ENCODE measurements at places on chromosomes 12 and 14.

GRCh38 chr14:89320381-89321000, 96.5 kb downstream of the FOXN3 start:
- DNase-seq = no peak

GRCh38 chr12:124251186-124251585, 43.7 kb upstream of the RFLNA start:
- no peak for DNase-seq

DNA sequence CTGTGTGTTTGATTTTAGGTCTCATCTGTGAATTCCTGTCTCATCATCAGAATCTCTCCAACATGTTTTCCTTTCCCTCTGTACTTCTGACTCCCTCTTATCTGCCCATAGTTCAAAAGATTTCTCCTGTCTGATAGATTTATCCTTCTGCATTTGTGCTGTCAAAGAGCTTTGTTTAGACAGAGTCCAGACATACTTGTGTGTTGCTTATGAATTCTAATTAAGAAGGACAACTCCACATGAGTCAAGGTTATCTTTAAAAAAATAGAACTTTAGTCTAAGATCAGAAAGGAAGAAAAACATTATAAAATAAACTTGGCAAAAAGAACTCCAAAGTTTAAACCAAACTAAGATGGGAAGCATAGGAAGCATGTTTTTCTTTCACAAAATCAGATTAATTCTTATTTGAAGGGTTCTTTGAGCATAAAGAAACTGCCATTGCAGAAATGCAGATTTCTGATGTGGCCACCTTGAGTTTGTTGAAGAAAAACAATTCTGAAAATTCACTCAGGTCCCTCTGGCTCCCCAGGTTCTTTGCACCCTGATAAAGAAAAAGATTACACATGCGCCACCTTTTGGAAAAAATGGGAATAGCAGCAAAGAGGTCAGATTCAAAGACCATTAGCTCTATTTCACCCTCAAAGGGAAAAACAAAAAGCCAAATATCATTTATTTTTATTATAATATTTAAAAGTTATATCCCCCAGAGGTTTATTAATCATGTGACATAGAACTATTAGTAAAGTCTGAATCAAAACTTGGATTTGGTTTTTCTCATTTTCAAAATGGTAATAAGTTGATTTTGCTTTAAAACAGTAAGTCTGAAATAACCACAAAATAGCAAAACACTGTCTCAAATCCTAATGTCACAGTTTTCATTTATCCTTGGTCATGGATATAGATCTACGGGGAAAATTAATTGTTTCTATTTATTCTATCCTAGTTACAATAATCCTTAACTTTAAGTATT, 143.7 kb upstream of the DCN start:
- peak; percentile 63 for DNase-seq

GRCh38 chr12:100733817-100734593, 60.6 kb upstream of the ANO4 start:
- no peak for DNase-seq

- no peak for DNase-seq
Observed at GRCh38 chr12:99257672-99258071, 389.9 kb upstream of the GARIN6 start.

DNA sequence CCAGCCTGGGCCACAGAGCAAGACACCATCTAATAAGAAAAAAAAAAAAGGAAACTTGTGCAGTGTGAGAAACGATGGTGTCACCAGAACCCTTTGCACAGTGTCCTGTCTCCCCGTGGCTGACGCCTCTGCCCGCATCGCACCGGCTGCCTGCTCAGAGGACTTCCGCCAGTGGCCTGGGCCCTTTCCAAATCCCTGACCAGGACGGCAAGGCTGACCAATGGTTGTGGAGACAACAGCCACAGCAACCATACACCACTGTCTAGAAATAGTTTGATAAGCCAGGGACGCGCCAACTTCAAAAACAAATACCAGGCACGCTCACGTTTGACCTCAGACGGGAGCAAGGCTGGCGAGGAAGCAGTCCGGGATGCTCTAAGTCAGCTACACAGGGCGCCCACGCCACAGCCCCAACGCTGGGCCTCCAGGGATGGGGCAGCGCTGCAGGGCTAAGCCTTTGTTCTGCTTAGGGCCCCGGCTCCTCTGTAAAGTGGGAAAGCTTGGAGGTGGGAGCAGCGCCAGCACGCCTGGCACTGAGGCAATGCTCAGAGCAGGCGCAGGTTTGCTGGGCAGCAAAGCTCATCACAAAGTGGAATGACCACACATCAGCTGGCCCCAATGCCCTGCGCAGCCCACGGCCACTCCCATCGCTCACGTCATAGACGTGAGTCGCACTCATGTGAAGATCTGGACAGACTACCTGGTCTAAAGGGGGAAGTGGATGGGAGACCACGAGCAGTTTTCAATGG, 12.5 kb downstream of the PGAM5 start:
- no peak for DNase-seq

DNA sequence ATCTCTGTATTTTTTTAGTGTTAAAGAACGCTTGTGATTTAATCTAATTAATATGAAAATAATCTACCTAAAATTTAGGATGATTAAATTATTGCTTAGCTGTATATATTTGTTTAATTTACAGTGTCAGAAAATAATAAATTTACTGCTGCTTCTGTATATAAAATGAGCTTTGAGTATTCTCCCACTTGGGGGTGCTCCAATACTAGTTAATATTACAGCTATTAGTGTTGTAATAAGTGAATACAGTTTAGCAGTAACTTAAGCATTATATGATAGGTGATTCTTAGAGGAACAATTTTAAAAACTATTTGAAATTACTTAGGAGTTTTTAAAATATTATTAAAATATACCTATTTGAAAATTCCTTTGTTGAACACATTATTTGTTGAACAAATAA, 62.2 kb downstream of the PAPOLA start:
- DNase-seq = no peak

GRCh38 chr12:66538970-66539369, 139.9 kb downstream of the GRIP1 start:
- DNase-seq = no peak

- DNase-seq = no peak
Observed at GRCh38 chr12:32435921-32436705, 36.8 kb downstream of the FGD4 start.

DNA sequence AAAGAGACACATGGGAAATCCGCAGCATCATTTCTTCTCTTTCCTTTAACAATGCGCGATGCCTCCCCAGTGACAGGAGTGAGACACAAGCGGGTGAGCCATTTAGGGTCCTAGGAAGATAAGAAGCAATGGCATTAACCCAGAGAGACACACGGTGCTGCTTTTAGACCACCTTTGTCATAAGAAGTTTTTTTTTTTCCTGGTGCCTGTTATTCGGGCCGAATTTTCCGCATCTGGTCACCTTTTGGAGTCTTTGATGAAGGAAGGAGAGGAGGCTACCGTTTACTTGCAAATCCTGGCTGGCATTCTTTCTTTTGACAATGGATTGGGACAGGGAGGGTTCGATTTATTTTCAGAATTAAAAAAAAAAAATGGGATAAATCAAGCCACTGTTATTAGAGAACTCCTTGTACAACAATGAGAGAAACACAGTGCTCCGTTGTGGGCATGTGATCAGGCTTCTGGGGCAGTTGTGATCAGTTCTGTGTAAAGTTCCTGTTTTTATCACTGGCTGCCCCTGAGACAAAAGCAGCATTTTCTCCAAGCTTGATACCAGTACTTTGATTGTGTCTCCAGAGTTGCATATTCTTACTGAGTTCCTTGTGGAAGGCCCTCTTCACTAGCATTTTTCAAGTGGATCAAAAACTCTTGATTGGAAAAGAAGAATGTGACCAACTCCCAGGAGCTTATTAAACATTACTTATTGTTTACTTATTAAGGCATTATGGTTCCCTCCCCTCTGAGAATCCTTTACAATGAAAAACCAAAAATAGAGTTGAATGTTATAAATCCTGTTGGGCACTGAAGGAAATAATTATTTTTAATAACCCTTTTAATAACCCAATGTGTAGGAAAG, 1.1 kb downstream of the DIP2B start:
- DNase-seq = no peak

DNA sequence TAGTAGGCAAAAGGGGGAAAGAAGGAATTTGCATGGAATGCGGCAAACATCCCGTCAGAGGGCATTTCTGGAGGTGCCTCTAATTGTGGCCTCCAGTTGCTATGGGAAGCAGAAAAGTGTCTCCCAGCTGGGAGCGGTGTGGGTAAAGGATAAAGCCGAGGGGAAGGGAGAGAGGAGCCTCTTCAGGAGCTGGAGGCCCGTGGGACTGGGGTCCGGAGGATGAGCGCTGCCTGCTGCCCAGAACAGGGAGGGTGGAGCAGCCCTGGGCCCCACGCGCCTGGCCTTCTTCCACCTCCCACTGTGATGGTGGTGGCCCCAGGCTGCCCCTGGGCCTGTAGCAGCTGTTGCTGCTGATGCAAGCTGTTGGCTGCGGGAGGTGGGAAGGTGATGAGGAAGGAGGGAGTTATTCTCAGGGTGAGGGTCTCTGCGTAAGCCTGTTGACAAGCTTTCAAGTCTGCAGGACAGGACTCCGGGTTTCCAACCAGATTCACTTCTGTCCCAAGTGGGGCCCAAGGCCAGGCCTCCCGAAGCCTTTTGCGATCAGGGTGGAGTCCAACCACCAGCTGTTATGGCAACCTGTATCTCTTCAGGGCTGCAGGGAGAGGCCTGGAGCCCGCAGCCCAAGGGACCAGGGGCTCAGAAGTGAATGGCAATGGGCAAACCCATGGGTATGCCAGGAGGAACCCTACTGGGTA, 19.1 kb upstream of the PGF start:
- peak; percentile 39 for DNase-seq

GRCh38 chr12:123233505-123234308, 471 bp downstream of the MTRFR start:
- no peak for DNase-seq

DNA sequence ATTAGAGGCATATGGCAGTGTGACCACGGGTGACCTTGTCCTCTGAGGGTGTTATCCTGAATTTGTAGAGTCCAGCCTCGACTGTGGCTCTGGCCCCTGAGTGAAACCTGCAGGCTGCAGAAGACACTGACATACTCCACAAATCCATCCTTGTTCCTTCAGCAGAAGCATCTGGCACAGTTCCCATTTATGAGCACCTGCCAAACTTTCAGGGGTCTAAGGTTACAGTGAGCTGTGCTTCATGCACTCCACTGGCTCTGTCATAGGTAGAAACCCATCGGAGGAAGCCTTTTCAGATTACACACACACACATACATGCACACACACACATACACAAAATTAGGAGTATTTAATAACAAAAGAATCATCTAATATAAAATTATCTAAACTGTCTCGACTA, 13.6 kb upstream of the NUAK1 start:
- no peak for DNase-seq

DNA sequence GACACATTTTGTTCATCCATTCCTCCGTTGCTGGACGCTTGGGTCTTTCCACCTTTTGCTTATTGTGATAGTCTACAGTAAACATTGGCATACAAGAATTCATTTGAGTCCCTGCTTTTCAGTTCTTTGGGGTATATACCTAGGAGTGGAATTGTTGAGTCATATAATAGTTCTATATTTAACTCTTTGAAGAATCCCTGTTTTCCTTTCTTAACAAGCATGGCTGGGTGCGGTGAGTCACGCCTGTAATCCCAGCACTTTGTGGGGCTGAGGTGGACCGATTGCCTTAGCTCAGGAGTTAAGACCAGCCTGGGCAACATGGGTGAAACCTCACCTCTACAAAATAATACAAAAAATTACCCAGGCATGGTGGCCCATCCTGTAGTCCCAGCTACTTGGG, 75.4 kb downstream of the CCDC92 start:
- no peak for DNase-seq

DNA sequence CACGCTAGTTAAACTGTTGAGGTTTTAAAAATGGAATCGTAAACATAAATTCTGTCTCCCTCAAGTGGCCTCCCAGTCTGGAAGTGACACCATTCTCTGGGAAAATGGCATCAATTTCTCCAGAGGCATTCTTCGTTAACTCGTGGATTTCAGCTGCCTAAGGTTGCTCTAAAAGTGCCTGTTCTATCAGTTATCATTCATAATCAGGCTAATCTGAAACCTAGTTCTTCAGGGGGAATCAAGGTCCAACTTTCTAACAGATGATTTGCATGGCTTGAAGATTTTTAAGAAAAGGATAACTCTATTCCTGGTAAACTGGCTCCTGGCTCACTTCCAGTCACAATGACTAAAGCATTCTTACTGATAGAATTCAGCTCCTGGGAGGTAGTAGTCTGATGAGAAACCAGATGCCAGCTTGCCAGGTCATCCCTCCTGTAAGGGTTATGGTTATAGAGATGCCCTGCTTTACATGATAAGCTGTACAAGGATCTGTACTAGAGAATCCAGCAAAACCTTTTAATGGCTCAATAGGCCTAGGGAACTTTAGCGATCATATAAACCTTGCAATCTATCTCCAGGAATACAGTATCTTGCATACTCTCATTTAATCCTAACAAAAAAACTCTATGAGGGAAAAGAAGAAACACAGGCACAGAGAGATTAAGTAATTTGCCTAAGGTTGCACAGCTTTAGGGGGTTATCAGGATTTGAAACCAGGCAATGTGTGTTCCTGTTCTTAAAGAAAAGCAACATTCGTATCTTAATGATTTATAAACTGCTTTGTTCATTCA, 1.5 kb downstream of the L3HYPDH start:
- no peak for DNase-seq

DNA sequence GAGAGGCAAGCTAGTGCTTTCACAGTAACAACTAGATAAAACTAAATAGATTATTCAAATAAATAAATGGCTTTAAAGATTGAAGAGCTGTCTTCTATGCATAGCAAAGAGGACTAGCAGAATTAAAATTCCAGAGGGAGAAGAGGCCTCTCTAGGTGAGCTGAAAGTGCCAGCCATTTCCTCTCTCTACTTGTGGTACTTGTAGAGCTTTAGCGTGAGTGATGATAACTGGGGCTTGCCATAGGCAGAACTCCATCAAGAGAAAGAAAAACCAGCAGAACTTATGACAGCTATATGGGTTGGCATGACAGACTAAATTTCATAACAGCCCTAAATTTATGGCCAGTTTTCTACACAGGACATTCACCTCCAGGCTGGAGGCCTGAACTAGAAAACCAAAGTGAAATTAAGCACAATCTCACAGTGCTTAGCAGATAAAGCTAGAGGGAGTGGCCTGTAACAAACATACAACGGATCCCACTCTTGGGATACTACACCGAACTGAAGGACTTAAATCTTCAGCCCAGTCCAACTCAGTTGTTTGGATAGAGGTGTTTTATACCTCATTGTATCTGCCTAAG, 11.0 kb downstream of the SPTLC2 start:
- no peak for DNase-seq

DNA sequence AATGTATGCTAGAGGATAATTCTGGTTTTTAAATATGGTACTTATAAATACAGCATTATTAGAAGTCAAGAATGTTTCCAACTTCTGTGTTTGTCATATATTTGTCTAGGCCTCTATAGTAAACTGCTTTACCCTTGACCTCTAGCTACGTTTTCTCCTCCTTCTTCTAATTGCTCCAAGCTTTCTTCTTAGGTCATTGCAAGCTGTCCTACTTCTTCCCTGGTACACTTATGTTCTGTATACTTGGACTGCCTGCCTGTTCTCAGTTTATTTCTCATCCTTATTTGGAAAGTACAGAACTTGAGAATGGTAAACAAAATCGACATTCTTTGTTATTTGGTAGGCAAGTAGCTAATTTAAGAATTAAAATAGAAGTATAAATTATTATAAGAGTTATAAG, 23.9 kb upstream of the ATP2B1 start:
- DNase-seq = no peak

Measured in nephron progenitor cell (in vitro differentiated cells).